CD4-positive, alpha-beta memory T cell (primary cell): ENCODE measurements at places on chromosomes 1 and 21.
A peak's percentile ranks its signal among the peaks of the same experiment; 100 is the strongest.

DNA sequence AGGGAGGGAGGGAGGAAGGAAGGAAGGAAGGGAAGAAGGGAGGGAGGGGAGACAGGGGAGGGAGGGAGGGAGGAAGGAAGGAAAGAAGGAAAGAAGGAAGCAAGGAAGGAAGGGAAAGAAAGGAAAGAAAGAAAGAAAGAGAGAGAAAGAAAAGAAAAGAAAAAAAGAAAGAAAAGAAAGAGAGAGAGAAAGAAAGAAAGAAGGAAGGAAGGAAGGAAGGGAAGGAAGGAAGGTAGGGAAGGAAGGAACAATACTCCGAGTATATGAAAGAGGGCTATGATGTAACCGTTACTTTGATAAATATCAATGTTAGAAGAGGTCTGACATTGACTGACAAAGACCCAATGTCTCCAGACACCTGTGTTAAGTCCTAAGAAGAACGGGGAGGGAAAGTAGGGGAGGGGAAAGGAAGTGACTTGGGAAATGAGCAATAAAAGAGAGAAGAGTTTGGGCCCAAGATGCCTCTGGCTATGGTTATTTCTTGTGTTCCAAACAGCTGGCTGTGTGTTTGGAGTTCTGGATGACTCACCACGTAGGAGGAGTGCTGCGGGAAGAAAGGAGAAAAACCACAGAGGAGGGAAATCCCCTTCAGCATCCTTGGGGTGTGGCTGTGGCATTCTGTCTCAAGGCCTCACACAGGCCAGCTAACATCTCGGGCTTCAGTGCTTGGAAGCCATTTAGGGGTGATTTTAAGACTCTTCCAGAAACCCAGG is 37.0 kb upstream of the RXRG start:
- DNase-seq, result no peak

DNA sequence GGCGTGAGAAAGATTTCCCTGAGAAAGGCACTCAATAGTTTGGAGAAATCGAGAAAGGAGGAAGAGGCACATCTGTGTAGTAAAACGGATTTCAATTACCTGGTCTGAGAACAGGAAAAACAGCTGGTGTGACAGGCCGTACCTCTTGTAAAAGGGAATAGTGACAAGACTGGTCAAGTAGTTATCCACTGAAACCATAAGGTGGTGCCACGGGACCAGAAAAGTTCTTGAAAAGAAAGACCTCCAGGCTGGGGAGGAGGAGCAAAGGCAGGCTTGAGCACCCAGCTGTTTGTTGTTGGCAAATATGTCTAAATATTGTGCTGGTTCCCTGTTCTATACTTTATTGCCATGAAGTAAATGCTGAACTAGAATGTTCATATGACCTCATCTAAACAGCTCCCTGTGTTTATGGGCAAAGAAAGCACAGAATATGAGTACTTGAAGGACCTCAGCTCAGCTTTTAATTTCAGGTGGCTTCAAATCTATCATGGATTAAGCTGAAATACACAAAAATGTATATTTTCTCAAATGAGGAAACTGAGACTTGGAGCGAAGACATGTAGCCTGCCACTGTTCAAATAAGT is 4.0 kb downstream of the HAO2 start:
- no peak for DNase-seq

GRCh38 chr21:14482165-14482564 is 64.0 kb downstream of the SAMSN1 start:
- peak; percentile 71 for DNase-seq

DNA sequence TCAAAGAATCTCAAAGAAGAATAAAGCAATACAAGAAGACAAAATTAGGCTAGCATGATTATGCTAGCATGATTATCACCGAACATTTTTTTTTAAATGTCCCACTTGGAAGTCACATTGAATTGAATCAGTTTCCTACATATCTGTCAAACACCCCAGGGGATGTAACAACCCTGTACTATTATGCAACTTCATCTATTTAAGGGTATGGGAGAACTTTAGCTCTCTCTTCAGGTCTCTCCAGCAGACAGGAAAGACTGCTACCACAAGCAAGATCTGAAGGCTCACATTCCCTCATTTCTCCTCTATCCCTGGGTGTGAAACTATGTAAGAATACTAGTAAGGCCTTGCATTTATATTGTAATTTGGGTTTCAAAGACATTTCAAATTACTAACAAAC is 52.8 kb downstream of the EDEM3 start:
- no peak for DNase-seq

- DNase-seq, result no peak
Measured at GRCh38 chr21:14827468-14827867, 237.3 kb downstream of the NRIP1 start.

DNA sequence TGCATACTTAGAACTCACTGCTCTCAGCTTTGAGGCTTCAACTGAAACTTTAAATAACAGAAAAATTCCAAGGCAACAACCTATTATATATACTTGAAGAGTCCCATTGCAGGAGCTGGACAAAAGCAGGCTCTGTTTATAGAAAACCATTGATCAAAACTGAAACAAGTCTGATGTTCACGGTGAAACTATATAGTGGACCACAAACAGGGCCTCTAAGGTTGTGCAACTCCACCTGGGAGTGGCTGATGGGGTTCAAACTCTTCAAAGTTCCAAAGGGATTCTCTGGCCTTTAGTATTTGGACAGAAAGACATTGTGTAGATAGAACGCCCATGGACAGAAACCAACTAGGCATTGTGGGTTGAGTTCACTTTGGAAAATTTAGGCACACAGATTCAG is 140.3 kb downstream of the ZC3H11B start:
- DNase-seq, result no peak

DNA sequence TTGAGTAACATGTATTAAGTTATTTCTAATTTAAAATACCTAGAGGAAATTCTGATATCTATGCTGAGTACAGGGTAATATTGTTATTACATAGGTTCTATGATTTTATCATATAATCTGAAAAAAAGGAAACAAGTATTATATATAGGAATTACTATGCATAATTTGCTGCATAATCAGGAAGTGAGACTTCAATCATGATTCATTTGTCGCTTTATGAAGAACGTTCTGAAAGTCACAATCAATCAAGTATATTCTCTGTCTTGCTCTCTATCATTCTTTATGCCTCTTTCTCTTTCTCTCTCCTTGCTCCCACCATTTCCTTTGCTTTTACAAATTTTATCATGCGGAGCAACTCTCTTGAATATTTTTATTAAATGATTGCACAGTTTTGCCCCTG is 1130.3 kb downstream of the PLA2G4A start:
- no peak for DNase-seq

GRCh38 chr1:25590096-25590824 is 26.3 kb upstream of the MAN1C1 start:
- no peak for DNase-seq

DNA sequence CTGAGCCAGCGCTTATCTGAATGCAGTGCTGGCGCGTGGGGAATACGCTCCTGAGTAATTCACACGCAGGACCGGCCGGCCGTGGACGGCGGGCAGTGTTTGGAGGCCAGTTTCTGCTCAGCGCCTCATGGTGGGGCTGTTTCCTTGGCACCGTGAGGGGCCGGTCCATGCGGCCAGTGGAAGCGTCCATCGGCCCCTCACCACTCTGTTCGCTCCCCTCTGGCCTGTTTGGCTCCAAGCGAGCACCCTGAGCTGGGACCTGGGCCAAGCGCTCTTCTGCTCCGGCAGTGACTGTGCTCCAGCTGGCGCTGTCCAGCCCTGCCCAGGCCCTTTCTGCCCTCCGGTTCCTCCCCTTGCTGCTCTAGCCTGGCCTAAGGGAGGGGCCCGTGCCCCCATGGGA is 16.3 kb upstream of the PLCH2 start:
- DNase-seq, result no peak

DNA sequence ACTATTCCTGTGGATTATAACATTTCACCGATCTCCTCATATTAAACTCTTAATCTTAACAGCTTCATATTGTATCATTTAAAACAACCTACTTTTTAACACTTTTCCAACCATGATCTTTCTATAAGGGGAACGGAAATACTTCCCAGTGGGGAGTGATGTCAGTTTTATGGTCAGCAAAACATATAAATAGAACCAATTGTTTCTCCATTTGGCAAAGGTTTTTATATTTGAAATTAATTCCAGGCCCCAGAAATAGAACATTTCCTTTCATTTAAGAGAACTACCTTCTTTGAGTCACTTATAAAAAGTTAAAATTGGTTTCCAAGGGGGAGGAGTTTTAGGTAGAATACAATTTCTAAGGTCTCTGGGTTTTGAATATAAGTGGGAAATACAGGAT is 189.6 kb downstream of the TGFBR3 start:
- no peak for DNase-seq

- no peak for DNase-seq
Measured at GRCh38 chr1:30805304-30806003, 47.9 kb upstream of the LAPTM5 start.

GRCh38 chr1:214853340-214853739 is 229.2 kb upstream of the KCNK2 start:
- no peak for DNase-seq

GRCh38 chr1:113760102-113761080 is 1.1 kb upstream of the PHTF1 start:
- DNase-seq, result no peak

- DNase-seq, result no peak
Measured at GRCh38 chr1:171742577-171742922, 685 bp upstream of the VAMP4 start.

DNA sequence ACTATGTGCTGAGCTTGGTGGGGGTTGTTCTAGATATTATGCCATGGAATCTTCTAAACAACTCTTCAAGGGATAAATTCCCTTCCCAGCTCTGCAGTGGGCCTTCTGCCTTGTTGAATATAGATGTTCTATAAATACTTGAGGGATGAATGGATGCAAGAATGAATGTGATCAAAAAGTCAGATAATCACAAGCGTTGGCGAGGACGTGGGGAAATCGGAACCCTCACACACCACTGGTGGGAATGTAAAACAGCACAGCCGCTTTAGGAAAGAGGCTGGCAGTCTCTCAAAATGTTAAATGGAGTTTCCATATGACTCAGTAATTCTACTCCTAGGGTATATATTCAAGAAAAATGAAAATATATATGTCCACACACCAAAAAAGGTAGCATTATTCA is 19.0 kb downstream of the SDC3 start:
- no peak for DNase-seq

GRCh38 chr1:19612530-19612929 is 31.6 kb upstream of the NBL1 start:
- no peak for DNase-seq

- DNase-seq, result no peak
Measured at GRCh38 chr1:59900640-59901039, 25.9 kb downstream of the CYP2J2 start.

GRCh38 chr1:192962901-192963300 is 96.3 kb downstream of the UCHL5 start:
- DNase-seq, result no peak

- DNase-seq, result no peak
Measured at GRCh38 chr21:44461464-44462001, 6.2 kb downstream of the LRRC3 start.

DNA sequence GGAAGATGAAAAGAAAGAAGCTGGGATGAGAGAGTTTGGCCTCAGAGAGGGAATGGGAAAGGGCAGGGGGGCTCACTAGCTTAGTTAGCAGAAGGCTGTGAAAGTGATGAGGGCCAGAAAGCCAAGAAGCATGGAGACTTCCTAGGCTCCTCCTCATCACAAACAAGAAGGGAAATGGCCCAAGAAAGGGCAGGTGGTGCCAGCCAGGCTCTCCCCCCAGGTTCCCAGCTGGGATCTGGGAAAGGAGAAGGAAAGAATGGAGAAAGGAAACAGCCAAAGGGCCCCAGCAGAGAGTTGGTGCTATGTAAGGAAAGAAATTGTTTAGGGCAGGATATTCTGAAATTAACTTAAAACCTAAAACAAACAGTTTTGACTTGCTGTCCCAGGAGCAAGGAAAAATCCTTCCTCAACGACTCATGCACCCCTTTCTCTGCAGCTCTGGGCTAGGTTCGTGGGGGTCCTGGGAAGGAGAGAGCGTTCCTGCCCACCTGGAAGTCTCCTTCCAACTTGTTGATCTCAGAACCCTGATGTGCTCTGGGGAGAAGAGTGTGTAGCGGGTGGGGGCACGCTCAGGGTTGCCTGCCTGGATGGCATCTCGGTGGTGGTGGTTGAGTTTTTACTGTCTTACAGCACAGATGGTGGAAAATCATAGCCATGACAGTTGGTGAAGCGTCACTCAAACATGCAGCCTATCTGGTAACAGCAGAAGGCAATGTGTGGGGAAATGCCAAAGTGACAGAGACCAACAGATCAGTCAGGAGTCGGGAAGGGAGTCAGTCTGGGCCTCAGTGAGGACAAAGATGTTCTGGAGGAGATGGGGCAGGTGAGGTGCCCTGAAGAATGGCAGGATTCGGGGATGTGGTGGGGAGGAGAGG is 147.3 kb downstream of the CLIC6 start:
- no peak for DNase-seq

DNA sequence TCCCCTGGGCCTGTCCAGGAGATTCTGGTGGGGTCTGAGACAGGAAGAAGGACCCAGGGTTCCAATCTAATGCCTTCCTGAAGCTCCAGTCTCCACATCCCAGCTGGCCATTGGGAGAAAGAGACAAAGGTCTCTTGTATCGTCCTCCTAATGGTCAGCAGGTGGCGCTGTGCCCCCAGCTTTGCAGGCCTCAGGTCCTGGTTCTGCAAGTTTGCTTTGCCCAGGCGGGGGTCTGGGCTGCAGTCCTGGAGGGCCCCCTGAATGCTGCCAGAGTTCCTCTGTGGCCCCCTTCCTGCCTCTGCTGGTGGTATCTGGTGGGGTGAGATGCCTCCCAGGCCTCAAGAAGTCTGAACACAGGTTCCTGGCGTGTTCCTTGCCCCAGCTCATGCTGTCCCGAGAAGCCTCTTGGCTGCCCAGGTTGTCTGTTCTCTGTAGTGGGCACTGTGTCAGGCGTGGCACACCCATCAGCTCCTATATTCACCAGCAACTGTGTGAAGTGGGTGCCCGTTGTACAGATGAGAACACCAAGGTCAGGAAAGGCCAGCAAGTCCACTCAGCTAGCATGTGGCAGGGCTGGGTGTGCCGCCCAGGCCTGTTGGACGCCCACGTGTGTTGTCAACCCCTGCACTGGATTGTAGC is 33.8 kb upstream of the CSF3R start:
- peak; percentile 11 for DNase-seq

DNA sequence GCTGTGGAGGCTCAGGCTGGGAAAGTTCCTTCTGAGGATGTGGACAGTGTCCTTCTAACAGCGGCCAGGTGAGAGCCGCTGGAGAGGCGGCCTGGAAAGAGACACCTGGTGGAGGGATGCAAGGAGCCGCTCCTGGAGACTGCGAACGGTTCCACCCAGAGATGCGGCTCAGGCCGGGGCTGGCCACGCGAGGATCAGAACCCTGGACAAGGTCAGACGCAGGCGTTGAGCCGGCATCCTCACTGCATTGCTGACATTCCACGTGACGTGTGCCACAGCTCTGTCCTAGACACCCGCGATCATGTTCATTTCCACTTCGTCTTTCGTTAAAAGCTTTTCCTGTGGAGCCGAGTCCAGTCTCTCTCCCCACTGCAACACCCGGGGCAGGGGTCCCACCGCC is 28.8 kb downstream of the CFAP74 start:
- DNase-seq, result no peak

DNA sequence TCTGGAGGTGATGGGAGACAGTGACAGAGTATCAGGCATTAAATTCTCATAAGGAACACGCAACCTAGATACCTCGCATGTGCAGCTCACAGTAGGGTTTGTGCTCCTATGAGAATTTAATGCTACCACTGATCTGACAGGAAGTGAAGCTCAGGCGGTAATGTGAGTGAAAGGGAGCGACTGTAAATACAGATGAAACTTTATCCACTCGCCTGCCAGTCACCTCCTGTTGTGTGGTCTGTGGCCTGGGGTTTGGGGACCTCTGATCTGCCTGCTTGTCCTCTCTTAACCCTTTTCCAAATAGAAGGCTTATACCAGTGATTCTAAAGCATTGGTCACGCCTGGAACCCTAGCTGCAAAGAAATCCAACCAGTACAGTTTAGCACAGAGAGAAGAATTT is 15.3 kb downstream of the GABPA start:
- DNase-seq, result no peak
